Naive thymus-derived CD8-positive, alpha-beta T cell (primary cell): ENCODE measurements at places on chromosomes 12 and 14.

GRCh38 chr14:74978416-74978947, 23.1 kb upstream of the PGF start:
- DNase-seq = no peak

DNA sequence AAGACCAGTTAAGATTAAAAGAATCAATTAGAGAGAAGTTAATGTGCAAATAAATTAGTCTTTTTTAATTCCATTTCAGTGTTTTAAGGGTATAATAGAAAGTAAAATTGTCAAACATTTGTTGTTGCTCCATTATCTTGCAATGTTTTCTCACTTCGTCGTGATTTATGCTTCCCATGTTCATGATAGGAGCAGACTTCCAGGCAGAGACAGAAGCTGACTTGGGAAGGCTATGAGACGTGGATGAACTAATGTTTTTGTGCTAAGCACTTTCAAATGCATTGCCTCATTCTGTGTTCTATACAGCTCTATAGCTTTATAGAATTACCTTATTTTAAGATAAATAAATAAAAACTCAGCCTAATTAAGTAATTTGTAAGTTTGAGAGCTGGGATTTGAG, 226.2 kb downstream of the PIK3C2G start:
- DNase-seq = no peak

DNA sequence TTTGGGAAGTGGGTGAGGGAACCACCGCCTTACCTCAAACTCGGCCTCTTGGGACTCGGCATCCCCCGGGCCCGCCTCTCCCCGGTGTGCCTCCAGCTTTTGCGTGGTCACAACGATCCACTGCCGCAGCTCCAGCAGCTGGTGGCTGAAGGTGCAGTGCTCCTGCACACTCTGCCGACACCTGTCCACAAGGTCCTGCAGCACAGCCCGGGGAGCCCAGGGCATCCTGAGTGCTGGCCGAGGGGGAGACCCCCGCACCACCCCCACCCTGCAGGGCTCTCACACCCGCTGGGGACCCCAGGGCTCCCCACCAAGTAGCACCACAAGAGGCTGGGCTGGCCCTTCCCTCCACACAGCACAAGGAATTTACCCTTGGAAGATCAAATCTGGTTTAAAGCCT, 76.6 kb downstream of the SYNE3 start:
- DNase-seq = no peak

DNA sequence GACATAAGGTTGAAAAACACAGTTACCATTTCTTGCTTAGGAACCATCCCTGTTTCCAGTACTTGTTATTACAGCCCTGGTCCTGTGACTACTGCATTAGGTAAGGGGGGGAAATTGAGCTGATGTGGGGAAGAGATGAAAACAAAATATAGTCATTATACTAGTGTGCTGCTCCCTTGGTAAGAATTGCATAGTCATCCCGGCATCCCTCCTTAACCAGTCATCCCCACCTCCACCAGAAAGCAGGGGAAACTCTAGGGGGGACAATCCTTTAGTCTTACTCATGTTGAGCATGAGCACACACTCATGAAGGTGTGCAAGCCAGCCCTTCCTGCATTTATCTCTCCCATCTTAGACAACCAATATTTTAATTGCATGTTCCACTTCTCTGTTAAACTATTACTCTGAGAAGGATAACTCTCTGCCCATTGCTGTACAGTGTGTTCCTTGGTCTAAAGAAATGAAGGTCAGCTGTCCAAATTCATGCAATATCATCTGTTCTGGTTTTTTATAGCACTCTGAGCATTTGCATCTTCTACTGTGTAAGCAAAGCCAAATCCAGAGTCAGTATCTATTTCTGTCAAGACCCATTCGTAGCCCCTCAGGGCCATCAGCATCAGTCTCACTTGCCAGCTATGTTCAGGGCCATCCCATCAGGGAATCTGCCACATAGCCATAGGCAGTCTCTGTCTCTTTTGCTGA, 46.8 kb downstream of the TMEM30B start:
- DNase-seq = no peak

DNA sequence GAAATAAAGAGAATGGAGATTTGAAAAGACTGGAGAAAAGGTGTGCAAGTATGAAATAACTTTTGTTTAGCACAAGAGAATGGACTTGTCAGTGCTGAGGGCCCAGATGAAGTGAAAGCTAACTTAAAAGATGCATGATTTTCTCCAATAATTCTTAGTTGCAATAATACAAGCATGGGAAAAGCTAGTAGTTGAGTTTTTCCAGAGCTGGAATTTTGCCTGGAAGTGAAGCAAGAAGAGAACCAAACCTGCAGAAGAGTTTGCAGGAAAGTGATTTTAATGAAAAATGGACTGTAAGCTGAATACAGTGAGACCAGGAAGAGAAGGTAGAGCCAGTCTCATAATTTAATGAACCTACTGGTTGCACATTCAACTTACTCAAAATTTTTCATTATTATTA, 69.3 kb upstream of the FSCB start:
- no peak for DNase-seq

GRCh38 chr14:70845601-70846000, 36.3 kb upstream of the MAP3K9 start:
- no peak for DNase-seq

GRCh38 chr14:101492716-101493115, 68.6 kb upstream of the DIO3 start:
- no peak for DNase-seq

- DNase-seq = no peak
These were observed 46.6 kb downstream of the SLC17A8 start for GRCh38 chr12:100403446-100403845.

GRCh38 chr14:84792722-84793410, 737.1 kb upstream of the FLRT2 start:
- DNase-seq = no peak

DNA sequence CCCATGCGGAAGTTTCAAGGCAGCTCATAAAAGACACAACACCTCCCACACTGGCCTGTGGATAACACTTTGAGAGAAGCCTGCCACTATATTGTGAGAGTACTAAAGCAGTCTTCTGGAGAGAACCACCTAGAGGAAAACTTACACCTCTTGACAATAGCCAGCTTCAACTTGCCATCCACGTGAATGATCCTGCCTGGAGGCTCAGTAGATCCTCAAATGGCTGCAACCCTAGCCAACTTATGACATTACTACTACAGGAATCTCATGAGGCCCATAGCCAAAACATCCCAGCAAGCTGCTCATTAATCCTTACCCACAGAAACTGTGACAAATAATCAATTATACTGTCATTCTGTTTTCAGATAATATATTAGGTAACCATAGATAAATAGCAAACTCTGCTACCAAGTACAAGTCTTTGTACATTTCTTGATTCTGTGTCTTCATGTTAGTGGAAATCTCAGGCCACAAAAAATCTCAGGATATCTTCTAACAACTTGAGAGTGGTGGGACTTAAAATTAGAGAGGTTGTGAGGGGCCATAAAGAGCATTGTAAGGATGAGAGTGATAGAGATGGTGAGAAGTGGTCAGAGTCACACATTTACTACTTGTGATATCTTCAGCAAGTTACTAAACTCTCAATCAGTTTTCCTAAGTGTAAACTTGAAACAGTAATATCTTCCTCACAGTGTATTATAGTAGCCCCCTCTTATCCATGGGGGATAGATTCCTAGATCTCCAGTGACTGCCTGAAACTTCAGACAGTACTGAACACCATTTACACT, 368.0 kb downstream of the C12orf50 start:
- DNase-seq = no peak

GRCh38 chr14:37695866-37696265, 100.4 kb downstream of the TTC6 start:
- no peak for DNase-seq

- DNase-seq = no peak
These were observed 12.9 kb downstream of the PCBP2 start for GRCh38 chr12:53464685-53465418.
